Activated T-cell treated with anti-CD3 and anti-CD28 coated beads for 48 hours (primary cell): ENCODE measurements at places on chromosomes 4 and X.

- DNase-seq = no peak
Observed at GRCh38 chr4:1323635-1324442, 23.2 kb upstream of the UVSSA start.

DNA sequence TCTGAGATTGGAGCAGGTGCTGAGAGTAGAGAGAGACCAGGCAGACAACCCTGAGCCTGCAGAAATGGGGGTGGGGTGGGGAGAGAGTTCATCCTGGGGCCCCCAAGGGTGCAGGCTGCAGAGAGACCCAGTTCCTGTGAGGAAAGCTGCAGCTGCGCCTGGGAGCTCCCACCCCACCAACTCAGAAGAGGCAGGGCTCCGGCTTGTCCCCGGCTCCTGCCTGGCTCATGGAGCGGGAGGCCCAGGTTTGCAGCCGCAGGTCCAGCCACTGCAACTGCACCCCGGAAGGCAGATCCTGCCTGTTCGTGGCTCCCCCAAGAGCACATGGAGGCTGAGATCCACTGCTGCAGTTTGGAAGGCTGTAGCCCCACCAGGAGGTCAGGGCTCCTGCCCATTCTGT is 44.2 kb upstream of the DGKK start:
- no peak for DNase-seq

- no peak for DNase-seq
Observed at GRCh38 chrX:149638860-149639259, 7.3 kb upstream of the TMEM185A start.

DNA sequence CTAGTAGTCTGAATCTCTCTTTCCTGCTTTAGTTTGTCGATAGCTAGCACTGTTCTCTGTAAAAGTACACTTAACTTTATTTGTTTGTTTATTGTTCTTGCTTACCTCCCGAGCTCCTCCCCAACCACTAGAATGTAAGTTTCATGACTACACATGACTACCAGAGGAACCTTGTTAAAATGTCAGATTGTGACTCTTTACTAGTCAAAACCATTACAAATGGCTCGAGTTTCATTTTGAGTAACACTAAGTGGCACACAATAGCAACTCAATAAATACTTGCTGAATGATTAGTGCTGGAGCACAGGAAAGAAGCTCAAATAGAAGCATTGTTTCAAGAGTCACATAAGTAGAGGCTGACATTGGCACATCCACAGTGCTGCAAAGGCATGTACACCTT is 116.1 kb downstream of the MAPK10 start:
- no peak for DNase-seq

GRCh38 chrX:105314458-105314857 is 94.0 kb upstream of the TEX13A start:
- no peak for DNase-seq

GRCh38 chr4:38582889-38583470 is 81.0 kb upstream of the KLF3 start:
- DNase-seq = peak; percentile 15

GRCh38 chrX:12844319-12844718 is 22.6 kb upstream of the TLR7 start:
- no peak for DNase-seq

DNA sequence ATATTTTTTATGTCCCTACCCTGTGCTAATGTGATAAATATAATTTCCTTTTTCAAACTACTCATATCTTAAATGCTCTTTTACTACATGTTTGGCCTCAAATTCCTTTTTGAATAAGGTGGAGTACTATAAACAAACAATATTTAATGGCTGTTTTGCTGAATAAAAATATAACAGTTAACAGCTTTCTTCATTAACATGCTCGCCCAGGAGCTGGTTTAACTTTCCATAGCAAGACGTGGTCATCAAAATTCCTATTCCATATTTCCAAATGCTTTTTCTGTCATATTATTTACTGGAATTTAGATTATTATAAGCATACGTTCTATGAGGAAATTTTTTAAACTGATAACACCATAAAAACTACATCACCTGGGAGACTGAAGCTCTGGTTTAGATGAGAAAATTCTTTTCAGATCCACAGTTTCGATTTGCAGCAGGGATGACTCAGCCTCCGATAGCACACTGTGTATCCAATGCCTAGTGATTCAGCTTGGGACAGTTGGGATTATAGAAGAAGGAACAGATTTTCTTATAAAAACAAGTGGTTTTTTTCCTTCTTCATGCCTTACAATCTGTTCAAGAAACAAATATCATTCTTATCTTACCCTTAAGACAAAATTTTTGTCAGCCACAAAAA is 129.1 kb downstream of the FBXO8 start:
- DNase-seq = no peak

DNA sequence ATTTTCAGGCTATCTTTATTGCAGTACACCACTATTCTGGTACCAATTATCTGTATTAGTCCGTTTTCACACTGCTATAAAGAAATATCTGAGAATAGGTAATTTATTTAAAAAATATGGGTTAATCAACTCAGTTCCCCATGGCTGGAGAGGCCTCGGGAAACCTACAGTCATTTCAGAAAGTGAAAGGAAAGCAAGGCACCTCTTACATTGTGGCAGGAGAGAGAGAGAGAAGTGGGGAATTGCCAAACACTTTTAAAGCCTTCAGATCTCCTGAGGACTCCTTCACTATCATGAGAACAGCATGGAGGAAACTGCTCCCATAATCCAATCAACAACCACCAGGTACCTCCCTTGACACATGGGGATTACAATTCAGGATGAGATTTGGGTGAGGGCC is 54.7 kb downstream of the AMER1 start:
- no peak for DNase-seq

- no peak for DNase-seq
Observed at GRCh38 chr4:27684610-27685011, 824.0 kb downstream of the STIM2 start.

GRCh38 chr4:115274545-115274944 is 161.1 kb upstream of the NDST4 start:
- DNase-seq = no peak

DNA sequence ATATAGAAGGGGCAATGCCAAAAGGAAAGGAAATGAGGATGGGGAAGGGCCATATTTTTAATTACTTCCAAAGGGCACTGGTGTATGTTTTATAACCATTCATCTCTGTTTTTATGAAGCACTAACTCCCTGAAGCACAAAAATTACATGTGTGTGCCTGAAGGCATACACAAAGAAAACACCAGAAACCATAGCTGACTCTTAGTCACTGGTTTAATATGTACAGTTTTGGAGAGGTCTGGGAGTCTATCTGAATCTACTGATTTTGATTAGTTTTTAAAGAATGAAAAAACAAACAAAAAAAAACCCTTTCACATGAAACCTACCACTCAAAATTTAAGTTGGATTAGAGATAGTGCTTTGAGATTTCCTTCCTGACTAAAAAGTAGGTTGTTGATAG is 438.7 kb downstream of the RPA4 start:
- DNase-seq = no peak

- no peak for DNase-seq
Observed at GRCh38 chr4:41425650-41426049, 112.3 kb upstream of the LIMCH1 start.

GRCh38 chrX:39874202-39874816 is 223.4 kb downstream of the BCOR start:
- DNase-seq = peak; percentile 56

GRCh38 chr4:74252933-74253332 is 55.3 kb upstream of the EPGN start:
- DNase-seq = no peak

- no peak for DNase-seq
Observed at GRCh38 chr4:306551-306961, 1.3 kb upstream of the ZNF732 start.

- no peak for DNase-seq
Observed at GRCh38 chr4:39367166-39367565, 1.0 kb upstream of the RFC1 start.

DNA sequence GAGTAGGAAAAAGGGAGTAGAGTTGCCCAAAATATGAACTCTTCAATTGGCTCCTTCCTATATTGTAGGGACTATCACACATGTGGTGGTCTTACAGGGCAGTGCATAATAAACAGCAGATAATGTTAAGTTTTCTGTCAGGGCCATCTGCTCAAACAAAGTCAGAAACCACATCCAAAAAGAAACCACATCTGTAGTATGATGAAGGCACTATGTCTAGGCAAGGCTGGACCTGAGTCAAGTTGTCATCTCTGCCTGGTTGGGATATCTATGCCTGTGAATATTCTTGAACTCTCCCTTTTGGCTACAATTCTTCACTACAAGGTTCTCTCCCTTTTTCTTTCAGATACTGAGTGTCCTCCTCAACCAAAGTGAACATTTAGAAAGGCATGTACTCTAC is 109.4 kb upstream of the C1GALT1C1 start:
- no peak for DNase-seq

GRCh38 chr4:84063619-84064018 is 435.5 kb downstream of the NKX6-1 start:
- no peak for DNase-seq

DNA sequence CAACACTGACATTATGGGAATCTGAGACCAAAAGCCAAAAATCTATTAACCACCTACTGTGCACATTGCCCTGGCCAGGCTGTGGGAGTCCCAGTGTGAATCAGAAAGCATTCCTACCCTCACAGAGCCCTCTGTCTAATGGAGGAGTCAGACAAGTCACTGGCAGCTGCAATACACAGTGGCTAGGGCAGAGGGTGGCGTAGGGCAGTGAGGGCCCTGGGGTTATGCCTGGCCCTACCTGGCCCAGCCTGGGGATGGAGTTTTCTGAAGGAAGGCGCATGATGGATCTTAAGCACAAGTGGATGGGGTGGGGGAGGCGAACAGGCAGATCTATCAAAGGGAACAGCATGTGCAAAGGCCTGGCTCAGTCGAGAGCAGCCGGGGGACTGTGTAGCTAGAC is 10.8 kb downstream of the JAKMIP1 start:
- no peak for DNase-seq

- DNase-seq = no peak
Observed at GRCh38 chr4:84905646-84906045, 60.8 kb downstream of the WDFY3 start.

DNA sequence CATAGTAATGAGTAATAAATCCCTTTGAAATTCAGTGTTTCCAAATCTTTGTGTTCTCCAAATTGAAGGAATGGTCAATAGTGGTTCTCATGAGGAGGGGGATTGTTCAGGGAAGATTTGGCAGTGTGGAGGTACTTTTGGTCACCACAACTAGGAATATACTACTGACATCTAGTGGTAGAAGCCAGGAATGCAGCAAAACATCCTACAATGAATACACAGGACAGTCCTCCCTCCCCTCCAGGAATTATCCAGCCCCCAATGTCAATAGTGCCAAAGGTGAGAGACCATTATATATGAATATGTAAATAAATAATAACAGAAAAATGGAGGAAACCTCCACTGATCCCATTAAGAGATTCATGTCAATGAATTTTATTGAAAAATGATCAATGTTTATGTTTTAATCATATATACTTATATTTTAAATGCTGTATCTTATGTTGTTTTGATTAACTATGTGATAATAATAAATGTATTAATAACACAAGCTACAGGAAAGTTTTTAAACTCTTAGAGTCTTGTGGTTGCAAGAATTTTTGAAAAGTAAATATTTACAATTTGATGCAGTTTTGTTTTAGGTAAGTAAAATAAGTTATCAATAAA is 14.4 kb upstream of the FAM9A start:
- DNase-seq = no peak

DNA sequence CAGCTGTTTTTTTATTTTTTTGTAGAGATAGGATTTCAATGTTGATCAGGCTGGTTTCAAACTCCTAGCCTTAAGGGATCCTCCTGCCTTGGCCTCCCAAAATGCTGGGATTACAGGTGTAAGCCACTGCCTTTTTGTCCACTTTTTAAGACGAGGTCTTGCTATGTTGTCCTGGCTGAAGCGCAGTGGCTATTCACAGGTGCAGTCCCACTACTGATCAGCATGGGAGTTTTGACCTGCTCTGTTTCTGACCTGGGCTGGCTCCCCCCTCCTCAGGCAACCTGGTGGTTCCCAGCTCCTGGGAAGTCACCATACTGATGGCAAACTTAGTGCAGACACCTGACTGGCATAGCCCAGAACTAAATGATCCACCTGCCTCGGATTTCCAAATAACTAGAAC is 2.3 kb upstream of the NSD2 start:
- DNase-seq = no peak

GRCh38 chr4:186345184-186345583 is 79.2 kb downstream of the F11 start:
- no peak for DNase-seq

DNA sequence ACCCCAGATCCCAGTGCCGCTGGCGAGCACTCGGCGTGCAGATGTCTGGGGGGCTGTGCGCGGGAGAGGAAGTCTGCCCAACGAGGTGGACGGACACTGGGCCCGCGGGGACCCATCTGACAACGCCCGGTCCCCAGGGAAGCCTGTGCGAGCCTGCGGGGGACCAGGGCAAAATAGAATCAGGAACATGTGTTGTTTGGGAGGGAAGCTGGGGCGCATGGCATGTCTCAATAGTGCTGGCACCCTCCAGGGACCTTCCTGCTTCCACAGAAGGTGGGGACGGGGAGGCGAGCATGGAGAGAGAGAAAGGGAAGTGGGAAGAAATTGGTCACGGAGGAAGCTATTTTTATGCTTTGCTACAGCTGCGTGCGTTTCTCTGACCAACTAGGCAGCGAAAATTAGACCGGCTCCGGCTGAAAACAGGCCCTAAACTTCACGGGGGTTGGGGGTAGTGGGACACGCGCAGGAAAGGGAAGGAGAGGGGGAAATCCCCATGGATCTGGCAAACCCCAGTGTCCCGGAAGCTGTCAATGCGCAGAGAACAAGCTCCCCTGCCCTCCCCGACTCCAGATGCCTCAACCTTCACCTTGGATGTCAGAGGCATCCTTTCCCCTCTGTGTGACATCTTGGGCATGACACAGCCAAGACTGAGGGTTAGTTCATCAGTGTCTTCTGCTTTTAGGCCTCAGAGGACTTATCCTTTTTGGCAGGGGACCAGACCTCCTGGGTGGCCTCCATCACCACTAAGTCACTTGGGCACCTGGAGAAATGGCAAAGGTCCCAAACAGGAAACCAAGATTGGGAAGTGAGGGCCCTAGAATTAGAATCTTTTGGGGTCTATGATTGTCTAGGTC is 169.8 kb upstream of the BCOR start:
- DNase-seq = no peak

DNA sequence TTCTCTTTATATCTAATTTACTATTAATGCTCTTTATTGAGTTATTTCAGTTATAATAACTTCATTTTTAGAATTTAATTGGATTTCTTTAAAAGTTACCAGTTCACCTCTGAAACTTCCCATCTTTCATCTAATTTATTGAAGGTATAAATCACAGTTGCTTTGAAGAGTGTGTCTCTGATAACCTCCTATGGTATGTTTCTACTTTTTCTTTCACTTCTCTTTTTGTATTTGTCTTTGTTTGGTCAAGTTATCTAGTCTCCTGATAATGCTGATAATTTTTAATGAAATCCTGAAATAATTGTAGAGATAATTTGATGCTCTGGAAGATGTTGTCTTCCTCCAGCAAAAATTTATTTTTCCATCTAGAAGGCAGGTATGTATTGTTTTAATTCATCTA is 141.6 kb upstream of the NPY2R start:
- DNase-seq = no peak

GRCh38 chr4:78666830-78667258 is 109.3 kb upstream of the BMP2K start:
- no peak for DNase-seq
